ENCODE measurements at places on chromosomes 7 and 10.

- DNase-seq = no peak
Observed at GRCh38 chr10:42744134-42744701, 38.4 kb upstream of the BMS1 start.

DNA sequence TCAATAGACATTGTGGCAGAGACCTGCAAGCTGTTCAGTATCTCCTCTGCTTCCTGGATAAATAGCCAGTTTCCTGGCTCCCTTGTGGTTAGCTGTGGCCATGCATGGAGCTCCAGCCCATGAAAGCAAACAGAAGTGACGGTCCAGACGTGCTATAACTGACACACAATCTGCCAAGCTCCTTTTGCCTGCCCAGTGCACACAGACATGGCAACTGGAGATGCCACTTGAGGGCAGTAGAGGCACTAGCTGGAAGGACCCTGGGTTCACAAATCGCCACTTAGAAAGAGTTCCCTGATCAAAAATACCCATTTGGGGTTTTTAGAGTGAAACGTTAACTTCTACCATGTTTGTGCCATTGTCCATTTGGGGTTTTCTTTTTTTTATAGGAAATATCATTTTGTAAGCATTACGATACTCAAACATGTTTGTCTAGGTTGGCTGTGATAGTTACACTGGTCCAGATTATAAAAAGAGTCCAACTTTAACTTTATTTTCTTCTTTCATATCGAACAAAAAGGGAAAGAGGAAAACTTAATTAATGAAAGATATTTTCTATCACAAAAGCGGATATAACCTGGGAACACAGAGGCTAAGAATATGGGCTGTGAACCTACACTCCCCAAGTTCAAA lies 31.3 kb downstream of the KIN start:
- DNase-seq = peak; percentile 1

GRCh38 chr10:6916601-6917000 lies 336.5 kb upstream of the PRKCQ start:
- no peak for DNase-seq

- DNase-seq = no peak
Observed at GRCh38 chr7:28623105-28623730, 210.9 kb downstream of the CREB5 start.

DNA sequence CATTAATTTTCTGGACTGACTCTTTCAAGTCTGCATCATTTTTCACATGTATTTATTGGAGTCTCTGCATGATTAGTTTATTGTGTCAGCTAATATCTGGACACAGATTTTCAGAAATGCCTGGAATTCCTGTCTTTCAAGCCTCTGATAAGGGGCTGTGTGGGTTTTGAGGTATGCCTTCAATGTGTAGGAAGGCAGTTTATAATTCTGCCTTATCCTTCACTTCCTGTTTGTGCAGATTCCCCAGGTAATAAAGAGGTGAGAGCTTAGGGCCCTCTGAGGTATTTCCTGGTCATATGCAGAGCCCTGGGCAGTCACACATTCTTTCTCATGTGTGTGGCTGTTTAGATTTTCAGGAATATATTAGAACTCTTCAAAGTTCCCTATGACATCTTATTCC lies 79.4 kb upstream of the PRKCQ start:
- no peak for DNase-seq

DNA sequence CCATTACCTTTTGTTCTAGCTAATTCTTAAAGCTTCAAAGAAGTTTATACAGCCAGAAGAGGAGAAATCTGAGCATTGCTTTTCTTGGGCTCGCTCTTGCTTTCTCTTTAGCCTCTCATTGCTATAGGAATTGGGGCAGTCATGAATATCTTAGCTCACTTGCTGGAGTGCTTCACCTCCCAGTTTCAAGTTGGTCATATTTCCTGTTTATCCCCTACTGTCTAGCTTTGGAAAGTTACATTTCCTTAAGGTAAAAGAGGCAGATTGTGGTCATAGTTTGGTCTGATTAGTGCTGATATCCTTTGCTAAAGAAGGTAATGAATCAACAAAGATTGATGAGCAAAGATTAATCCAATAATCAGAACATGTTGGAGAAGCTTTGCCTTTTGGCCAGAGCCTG lies 77.7 kb upstream of the GLI3 start:
- DNase-seq = no peak

DNA sequence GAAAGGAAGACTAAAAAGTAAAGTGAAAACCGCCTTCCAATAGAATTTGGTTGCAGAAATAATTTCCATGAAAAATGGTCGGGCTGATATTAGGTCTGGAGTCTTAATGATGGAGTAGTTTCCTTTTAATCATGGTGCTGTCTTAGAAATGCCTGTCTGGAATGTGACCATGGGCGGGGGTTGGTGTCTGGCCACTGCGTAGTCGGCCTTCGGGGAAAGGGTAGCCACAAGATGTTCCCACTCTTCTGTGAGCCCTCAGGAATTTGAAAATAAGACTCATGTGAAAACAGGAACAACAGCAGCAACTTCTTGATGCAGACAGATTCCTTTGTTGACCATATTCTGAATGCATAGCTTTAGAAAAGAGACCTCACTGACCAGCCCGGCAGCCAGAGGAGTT lies 176.8 kb downstream of the KIAA1217 start:
- DNase-seq = no peak

- DNase-seq = no peak
Observed at GRCh38 chr10:86443069-86443468, 76.5 kb upstream of the GRID1 start.
